ENCODE measurements at places on chromosomes 3 and 15.

GRCh38 chr3:106168962-106169750, 300.3 kb upstream of the CBLB start:
- DNase-seq = no peak

DNA sequence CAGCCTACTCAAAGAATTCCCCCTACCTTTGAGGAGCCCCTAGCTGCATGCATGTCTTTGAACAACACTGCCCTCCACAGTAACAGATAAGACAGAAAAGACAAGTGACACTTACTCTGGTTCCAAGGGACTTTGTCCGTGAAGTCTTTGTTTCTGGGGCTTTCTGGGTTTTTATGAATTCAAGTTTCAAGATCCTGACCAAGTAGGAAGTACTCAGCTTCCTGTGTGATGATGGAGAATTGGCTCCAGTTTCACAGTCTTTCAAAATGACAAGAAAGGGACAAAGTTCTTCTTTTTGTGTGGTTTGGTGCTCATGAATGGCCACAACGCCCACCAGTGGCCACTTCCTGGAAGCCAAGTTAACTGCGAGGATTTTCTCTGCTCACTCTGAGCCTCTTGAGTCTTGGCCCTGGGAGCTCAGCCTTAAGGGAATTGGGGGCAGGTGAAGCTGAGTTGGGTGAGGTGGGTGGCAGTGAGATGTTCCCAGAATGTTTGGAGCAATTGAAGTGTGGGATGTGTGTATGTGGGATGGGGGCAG, at the start of gene CCR1:
TSS of gene CCR1 (minus strand) at position 147 of the 538 bp plus-strand sequence. CDS start 4,000 bp downstream, outside the sequence.
- peak; percentile 96 for DNase-seq

GRCh38 chr3:135516143-135516542, 449.4 kb upstream of the PPP2R3A start:
- peak; percentile 19 for DNase-seq

- no peak for DNase-seq
Measured at GRCh38 chr3:116930786-116931185, 221.2 kb downstream of the TUSC7 start.

DNA sequence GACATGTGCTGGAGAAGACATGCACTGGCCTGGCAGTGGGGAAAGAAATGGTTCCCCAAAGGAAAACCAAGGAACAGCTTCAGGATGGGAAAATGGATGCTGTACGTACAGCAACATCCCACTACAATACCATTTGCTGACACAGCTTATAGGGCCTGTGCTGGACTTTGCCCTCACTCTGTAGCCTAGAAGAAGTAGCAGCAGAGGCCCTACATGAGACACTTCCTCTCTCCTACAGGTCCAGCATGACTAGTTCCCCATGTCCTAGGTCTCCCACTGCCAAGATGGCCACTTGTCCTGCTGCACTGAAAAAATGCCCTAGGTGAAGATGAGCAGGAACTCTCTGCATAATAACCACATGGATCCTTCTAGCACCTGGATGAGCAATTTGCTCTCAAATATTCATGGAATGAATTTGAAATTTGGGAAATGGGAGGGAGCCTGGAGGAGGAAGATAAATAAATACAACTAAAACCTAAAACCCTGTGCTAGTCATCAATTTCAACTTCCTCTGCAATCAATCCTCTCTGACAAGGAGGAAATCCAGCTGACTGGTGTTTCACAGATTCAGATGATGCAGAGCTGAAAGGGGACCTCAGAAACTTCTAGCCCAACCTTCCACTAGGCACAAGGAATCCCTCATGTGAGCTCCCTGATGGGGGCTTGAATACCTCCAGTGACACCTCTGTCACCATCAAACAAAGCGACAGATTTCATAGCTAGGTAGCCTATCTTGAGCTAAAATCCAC, 514.3 kb upstream of the PPP2R3A start:
- no peak for DNase-seq

DNA sequence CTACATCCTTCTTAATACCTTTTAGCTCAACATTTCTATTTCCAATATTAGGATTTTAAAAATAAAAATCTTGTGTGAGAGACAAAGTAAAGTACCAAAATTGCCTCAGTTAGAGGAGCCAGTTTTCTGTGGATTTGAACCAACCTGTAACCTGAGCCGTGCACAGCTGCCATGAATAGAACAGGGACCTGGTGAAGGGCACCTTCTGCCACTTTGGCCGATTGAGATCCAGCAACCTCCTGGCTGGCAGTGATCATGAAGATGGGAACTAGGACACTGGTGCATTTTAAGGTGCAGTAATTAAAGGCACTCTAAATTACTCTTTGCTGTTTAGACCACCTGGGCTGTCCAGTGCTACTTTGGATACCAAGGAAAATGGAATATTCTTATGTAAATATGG, 34.3 kb upstream of the TRAK1 start:
- no peak for DNase-seq

DNA sequence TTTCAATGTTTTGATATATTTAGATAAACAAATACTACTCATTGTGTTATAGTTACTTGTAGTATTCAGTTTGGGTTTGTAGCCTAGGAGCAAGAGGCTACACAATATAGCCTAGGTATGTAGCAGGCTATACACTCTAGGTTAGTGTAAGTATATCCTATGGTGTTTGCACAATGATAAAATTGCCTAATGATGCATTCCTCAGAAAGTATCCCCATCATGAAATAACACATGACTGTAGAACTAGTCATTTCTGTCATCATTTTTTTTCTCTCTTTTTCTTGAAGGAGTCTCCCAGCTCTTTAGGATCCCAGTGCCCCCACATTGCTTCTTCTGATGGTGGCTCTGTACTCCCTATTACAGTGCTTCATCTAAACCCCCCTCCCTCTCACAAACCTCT, 157.7 kb upstream of the CADPS start:
- no peak for DNase-seq

DNA sequence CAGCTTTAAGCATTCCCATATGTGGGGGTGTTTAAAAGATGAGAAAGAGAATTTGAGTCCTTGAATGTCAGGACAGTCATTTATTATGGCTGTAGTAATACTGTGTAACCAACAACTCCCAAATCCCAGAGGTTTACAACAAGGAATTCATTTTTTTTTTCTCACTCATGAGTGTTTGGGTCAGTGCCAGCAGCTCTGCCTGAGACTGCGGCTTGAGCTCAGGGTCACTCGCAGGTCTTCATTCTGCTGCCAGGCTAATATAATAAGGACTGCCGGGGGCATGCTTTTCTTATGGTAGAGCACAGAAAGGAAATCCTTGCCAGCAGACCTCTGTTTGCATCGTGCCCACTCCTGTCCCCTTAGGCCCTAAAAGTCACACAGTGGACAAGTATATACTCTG, 277.9 kb upstream of the LMCD1 start:
- no peak for DNase-seq

DNA sequence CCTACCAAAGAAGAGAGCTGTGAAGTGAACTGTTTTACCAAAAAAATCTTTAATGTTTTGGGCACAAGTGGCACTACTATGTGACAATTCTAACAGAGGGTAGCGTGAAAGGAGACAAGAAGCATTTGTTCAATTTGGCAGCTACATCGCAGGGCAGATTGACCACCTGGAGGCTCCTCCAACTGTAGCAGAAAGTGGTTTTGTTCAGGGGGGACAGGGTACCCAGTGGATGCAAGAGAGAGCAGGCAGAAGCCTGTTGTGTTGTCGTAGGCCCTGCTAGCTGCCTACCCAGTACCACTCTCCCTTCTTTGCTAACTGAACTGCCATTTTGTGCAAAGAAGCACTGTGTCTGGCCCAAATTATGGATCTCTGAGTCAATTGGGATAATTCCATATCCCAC, 54.8 kb upstream of the SYN2 start:
- no peak for DNase-seq

GRCh38 chr15:26525096-26525495, 247.8 kb downstream of the GABRB3 start:
- no peak for DNase-seq

GRCh38 chr3:69324362-69325025, 61.4 kb downstream of the FRMD4B start:
- DNase-seq = peak; percentile 58

DNA sequence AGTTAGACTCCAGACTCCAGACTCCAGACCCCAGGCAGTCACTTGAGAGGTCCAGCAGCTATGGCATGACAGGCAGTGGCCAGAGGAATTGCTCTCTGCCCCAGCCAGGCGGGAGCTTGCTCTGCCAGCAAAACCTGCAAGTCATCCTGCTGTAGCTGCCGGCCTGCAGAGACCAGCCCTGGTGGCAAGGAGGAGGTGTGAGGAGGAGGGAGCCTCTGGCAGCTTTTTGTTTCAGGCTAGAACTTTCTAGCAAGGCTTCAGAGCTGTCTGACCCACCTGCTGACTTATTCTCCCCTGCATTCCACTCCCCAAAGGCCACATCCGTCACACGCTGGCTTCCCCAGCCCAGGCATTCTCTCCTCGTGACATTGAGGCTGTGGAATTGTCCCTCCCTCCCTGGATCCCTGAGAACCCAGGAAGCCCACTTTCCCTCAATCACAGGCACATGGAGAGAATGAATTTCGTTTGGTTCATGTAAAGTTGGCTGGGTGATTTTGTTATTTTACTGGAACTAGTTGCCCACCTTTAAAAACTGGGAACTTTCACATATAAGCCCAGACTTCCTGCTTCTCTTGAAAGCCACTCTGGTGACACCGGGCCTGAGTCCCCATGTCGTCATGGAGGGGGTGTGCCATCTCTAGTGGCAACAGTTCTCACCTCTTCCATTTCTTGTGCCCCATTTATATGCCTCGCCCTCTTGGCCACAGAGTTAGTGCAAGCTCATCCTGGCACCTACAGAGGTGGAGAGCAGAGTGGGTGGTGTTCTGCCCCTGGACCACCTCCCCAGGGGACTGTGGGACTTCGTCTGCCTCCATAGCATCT, 82.7 kb downstream of the ABHD5 start:
- DNase-seq = peak; percentile 63

DNA sequence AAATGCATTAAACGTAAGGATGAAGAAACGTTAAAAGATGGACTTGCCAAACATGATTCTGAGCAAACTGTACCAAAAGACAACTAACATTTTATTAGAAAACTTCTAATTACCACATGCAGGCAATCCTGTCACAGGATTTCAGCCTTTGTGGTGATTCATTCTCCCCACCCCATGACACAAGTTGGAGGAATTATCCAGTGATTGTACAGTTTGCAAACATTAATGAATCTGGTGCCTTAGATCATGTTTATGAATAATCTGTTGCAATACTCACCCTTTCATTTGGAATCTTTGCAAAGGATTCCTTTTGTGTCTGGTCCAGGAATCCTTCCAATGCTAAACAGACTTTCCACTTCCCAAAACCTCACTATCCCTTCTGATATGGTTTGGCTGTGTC, 23.3 kb upstream of the ERC2 start:
- DNase-seq = no peak

DNA sequence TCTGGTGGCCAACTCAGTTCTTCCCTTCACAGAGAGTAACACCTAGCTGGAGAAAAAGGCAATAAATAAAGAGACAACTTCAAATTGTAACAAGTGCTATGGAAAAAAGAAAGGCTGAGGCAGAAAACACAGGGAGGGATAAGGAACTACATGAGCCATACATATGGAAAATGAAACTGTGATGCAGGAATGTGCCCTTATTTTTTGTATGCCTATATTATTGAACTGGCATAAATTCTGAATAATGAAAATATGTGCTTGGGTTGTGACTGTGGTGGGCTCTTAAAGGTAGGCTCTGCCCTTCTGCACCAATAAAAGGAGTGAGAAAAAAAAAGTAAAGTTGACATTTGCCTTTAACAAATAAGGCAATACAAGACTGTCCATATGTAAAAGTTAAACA, 19.6 kb downstream of the FHIT start:
- no peak for DNase-seq

GRCh38 chr15:73750951-73751350, 2.2 kb downstream of the INSYN1 start:
- no peak for DNase-seq

- DNase-seq = no peak
Measured at GRCh38 chr3:119388577-119388976, 74.8 kb downstream of the TMEM39A start.

- DNase-seq = no peak
Measured at GRCh38 chr3:179881791-179882190, 154.9 kb downstream of the PEX5L start.

GRCh38 chr15:92494806-92495336, 101.2 kb downstream of the ST8SIA2 start:
- DNase-seq = no peak

DNA sequence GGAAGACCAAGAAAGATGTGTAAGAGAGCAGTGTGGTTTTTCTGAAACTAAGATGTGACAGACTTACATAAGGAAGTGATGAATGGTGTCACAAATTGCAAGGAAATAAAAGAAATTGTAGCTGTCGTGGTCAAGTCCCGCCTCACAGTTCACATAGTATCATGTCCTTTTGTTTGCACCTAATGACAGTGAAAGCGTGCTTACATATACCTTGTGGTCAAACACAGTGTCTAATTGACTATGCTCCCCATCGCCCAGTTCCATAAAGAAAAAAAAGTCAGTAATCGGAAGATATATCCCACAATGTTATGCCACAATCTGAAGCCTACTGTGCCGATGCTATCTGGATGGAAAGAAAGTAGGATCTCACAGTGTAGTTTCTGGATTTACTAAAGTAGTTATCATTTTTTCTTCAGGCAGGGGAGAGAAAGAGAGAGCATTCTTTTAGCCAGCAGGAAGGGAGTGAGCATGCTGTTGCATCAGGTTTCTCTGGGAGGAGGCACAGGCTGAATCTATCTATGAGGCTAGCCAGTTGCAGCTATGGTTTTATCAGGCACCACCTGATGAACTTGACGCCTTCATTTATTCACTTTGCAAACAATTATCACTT, 9.8 kb upstream of the PLSCR1 start:
- DNase-seq = no peak

DNA sequence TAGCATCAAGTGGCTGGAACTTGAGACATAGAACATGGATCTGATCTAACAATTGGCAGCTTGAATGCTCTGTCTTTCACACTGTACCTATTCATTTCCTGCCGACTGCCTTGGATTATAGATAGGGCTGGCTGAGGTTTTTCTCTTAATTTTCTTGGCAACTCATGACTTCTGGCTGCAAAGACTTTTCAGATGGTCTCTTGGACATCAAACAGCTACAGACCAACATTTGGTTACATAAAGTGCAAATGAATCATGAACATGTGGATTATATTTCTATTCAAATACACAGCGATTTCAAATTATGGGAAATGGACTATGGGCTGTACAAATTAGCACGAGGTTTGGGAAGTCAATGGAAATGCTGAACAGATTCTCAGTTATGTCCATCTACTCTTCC, 26.2 kb upstream of the IL16 start:
- no peak for DNase-seq

DNA sequence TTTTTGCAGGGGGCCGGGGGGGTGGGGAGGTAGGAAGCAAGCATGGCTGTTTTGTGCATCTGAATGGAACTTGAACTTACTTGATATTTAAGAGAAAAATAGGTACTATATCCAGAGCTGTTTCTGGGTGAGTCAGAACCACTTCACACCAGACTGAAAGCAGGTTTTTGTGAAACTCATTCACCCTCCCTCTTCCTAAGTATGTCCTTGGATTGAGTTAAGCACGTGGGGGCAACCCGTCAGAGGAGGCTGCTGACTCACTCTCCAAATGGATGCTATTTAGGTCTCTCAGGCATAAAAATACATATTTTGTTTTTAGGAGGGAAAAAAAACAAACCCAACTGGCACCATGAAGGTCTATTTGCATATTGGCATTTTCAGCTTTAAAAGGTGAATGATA, 270.3 kb downstream of the RYR3 start:
- no peak for DNase-seq

GRCh38 chr3:10956986-10957385, 35.6 kb upstream of the SLC6A1 start:
- no peak for DNase-seq

Measured in suppressor macrophage treated with lipopolysaccharide for 1 hour (primary cell).